Left cardiac atrium (tissue), 4 donors: ENCODE measurements at places on chromosomes 2 and 18. TPM values are rescaled to one million over a fixed set of nuclear protein-coding genes. Genes with fewer than 3 reads are reported as not detected.

The GULP1 gene
- total RNA-seq, result 17.4 TPM

DNA sequence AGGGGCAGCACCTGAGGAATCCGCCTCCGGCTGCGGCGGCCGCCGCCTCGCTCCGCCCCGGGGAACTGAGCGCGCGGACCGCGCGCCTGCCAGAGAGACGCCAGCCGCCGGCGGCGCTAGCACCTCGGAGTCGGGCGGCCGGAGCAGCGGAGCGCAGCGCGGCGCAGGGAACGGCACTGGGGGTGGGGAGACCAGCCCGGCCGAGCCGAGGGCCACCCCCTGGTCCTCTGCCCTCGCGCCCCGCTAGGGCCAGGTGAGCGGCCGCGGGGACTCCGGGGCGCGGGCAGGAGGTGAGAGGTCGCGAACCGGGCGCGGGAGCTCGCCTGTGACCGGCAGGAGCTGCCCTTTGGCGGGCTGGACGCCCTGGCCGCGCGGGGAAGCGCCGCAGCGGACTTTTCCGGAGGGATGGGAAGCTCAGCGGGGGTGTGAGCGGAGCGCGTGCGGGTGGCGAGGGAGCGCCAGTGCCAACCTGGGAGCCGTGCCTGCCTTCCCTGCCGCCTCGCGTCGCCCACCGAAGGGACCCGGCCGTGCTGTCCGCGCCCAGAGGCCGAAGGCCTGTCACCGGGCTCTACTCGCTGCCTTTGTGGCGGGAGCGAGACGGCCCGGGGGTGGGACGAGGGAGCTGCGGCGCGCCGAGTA is at the start of gene GREB1L:
Gene GREB1L, plus strand, starts transcription at position 92 of the 639 bp plus-strand sequence. CDS start 141,287 bp downstream, outside the sequence.
- DNase-seq, result peak; percentile 61

The TUBA3E gene
- total RNA-seq, result 6.0 TPM

DNA sequence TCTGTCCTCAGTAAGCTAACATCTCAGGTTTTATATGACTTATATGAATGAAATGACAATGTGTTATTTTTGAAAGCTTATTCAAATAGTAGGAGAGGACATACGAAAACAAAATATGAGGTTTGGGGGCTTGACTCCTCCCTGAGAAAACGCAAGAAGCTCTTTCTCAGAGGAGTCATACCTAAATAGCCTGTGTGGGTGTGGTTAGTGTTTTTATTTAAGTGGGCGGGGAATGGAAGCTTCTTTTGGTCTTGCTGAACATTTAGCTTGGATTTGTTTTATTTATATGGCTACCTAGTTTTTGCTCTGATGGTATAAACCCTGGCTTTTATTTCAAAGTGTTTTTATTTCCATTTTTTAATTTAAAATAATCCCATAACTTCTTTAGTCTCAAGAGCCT is 72.1 kb upstream of the DSG1 start:
- DNase-seq, result no peak

DNA sequence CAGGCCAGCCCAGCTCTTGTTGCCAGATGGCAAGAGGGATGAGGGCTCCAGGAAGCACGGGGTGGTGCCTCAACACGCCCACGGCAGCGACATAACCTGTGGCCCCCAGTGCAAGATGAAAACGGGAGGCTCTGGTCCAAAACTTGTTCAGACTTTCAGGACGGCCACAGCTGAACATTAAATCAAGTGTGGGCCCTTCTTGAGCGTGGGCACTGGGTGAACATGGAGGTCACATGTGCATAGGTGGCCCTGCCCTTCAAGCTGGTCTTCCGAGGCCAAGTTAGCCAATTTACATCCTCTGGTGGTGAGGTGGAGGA is 77.5 kb downstream of the NDUFA10 start:
- no peak for DNase-seq

GRCh38 chr2:195318440-195319111 is 338.4 kb upstream of the SLC39A10 start:
- DNase-seq, result no peak

The DQX1 gene
- not detected for total RNA-seq

The ABCG5 gene
- not detected for total RNA-seq
